Amygdala (tissue), 56 donors: ENCODE measurements at places on chromosomes 2 and 18.

GRCh38 chr2:31812051-31812798 is 198.6 kb downstream of the MEMO1 start:
- DNase-seq = no peak

DNA sequence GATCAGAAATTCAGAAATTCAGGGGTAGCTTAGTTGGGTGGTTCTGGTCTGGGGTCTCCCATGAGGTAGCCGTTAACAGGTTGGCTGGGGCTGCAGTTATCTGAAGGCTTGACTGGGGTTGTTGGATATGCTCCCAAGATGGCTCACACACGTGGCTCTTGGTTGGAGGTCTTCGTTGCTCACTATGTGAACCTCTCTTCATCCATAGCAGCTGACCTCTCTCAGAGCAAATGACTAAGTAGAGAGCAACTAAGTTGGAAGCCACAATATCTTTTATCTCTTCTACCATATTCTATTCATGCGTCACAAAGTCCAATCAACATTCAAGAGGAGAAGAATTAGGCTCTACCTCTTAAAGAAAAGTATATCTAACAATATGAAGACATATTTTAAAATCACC is 38.7 kb upstream of the SERTAD2 start:
- DNase-seq = no peak

- DNase-seq = no peak
Observed at GRCh38 chr2:138327967-138328366, 173.6 kb upstream of the SPOPL start.

DNA sequence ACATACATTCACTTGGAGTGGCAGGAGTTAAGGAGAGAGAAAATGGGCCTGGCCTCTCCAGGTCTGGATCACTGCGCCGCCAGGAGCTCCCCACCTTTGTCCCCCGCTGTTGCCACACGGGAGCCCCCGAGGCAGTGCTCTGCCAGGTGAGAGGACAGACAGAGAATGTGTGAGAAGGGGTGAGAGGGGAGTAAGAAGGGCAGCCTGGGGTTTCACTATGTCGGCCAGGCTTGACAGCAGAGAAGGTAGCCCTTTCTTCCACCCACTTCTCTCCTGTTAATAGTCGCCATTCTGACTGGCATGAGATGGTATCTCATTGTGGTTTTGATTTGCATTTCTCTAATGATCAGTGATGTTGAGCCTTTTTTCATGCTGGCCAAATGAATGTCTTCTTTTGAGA is 26.2 kb upstream of the ARHGEF4 start:
- no peak for DNase-seq

DNA sequence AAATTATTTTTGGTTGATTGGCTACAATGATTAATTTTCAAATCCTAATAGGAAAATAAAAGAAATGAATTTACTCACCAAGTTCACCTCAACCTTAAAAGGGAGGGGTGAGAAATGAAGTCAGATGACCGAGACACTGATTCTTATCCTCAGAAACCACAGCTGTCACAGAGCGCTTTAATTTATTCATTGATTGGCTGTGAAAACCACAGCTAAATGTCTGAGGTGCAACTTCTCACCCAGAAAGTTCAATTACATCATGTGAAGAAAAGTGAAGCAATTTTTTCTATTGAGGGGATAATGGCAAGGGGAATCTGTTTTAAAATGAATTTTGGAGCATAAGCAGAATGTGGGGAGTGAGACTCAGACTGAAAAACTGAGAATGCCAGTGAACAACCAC is 128.4 kb downstream of the RNF152 start:
- no peak for DNase-seq

DNA sequence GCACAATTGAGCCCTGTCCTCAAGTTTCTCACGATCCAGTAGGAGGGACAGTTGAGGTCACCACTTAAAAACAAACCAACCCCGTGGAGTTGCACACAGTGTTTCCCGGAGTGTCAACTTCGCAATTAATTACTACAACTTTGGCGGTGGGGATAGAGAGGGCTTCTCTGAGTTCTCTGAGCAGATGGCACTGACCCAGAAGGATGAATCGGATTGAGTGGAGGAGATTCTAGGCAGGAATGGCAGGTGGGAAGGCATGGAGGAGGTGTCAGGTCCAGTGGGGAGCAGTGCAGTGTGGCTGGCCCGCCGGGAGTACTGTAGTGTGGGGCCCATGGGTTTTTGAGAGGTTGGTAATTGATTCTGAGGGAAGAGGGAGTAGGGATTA is 12.0 kb downstream of the SIX3 start:
- no peak for DNase-seq

GRCh38 chr2:106956416-106956815 is 70.4 kb upstream of the ST6GAL2 start:
- no peak for DNase-seq

DNA sequence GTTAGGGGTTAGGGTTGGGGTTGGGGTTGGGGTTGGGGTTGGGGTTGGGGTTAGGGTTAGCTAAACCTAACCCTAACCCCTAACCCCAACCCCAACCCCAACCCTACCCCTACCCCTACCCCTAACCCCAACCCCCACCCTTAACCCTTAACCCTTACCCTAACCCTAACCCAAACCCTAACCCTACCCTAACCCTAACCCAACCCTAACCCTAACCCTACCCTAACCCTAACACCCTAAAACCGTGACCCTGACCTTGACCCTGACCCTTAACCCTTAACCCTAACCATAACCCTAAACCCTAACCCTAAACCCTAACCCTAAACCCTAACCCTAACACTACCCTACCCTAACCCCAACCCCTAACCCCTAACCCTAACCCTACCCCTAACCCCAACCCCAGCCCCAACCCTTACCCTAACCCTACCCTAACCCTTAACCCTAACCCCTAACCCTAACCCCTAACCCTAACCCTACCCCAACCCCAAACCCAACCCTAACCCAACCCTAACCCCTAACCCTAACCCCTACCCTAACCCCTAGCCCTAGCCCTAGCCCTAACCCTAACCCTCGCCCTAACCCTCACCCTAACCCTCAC is 24.1 kb upstream of the RABL2A start:
- DNase-seq = no peak

DNA sequence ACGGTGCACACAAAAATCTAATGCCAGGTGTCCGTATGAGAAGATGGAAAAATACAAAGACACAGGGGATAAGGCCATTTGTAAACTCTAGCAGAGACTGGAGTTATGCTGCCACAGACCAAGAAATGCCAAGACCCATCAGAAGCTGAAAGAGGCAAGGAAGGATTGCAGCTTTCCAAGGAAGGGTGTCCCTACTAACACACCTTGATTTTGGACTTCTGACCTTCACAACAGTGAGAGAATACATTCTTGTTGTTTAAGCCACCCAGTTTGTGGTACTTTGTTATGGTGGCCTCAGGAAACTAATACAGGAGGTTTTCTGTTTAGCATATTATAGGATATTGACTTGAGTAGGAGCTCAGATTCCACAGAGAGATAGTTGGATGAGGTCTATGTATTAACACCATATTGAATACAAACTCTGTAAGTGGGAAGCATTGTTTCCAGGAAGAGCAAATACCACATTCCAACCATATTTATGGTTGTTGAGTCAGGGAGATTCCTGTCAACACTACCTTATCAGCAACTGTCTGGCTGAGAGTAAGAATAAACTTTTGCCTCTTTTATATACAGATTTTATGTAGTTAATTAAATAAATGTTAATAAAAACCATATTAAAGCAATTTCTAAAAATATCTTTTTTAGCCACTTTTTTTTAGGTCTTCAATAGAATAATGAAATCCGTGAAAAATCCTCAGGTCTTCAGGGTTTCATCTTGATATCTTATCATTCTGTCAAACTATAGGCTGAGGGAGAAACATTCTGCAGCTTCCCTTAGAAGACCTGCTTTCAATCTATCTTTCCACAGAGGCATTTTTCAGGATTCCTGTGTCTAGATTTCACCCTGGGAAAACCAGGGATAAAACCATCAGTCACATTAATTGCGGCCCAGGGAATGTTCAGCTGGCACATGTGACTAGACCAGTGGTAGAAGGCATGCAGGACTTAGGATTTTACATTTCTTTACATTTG is 35.4 kb upstream of the HNMT start:
- no peak for DNase-seq
